ENCODE measurements at places on chromosomes 12 and 14.

DNA sequence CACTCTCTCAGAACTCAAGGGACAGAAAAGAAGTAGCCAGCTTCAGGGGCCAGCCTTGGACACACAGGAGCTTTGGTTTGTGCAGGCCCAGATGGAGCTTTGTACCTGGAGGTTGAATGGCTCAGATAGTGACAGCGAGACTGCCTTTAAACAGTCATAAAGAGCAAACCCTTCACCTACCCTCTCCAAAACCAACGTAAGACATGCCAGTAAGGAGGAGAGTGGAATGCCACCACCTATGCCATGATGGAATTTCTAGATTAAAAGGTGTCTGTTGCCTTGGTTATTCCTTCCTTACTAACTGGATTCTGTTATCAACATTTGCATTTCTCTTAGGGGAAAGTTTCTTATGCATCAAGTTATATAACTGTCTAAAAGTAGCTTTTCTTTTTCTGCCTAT is 98.1 kb downstream of the EML1 start:
- no peak for DNase-seq

DNA sequence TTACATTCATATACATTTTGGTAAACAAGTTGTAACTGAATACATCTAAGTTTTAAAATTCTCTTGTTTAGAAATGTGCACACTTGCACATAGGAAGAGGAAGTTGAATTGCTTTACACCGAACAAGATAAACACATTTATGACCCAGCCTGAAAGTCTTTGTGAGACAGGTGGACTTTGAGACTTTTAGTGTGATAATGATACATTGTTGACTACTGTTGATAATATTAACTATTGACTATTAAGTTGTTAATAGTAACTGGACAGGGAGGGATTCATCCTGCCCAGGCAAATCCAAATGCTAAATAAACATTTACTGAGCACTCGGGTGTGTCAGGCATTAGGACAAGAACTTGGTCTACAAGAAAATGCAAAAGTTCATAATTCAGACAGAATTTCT is 68.0 kb downstream of the AVPR1A start:
- DNase-seq, result no peak

DNA sequence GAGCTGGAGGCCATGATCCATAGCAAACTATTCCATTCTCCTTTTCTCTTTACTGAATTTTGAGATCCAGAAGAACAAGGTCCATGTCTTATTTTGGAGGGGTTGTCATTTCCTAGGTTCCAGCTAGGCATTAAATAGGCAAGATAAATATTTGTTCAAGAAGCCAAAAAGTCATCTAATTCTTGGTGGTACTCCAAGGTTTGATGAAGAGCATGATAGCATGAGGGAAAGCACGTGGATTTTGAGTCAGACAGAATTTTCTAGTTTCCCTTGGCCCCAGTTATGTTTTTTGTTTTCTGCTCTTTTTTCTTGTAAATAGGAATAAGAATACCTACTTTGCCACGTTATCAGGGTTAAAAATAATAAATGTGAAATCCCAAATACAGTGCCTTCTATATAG is 25.5 kb upstream of the FRMD6 start:
- DNase-seq, result no peak

- peak; percentile 88 for DNase-seq
These were observed 163.6 kb upstream of the PLEKHG7 start for GRCh38 chr12:92539110-92539749.

- no peak for DNase-seq
These were observed 13.7 kb upstream of the DERA start for GRCh38 chr12:15897433-15897832.

- no peak for DNase-seq
These were observed 427.4 kb downstream of the AACS start for GRCh38 chr12:125492354-125493270.

- DNase-seq, result peak; percentile 26
These were observed 65.1 kb downstream of the DIP2B start for GRCh38 chr12:50569876-50570275.

DNA sequence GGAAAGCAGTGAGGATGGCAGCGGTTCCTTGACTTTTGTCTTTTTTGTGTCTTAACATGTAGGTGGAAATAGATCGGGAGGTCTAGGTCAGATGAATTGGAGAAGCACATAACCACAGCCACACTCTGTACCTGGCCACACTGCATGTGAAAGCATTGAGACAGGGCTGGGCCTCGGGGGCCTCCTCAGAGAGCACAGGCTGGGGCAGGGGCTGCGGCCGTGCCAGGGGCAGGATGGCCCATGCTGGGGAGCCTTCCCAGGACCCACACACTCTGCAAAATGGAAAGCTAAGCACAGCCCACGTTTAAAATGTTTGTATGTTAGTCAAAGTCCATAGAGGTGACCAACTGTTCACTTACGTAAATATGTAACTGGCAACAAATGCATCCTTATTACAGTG is 76.7 kb downstream of the PIWIL1 start:
- DNase-seq, result no peak
